ENCODE measurements at places on chromosomes 4 and X. TPM values are rescaled to one million over a fixed set of nuclear protein-coding genes. Genes with fewer than 3 reads are reported as not detected.

GPAT3 gene
- total RNA-seq, result 2.9 TPM

- DNase-seq, result peak; percentile 55
Measured at GRCh38 chr4:4922441-4922840, 63.0 kb downstream of the MSX1 start.

DNA sequence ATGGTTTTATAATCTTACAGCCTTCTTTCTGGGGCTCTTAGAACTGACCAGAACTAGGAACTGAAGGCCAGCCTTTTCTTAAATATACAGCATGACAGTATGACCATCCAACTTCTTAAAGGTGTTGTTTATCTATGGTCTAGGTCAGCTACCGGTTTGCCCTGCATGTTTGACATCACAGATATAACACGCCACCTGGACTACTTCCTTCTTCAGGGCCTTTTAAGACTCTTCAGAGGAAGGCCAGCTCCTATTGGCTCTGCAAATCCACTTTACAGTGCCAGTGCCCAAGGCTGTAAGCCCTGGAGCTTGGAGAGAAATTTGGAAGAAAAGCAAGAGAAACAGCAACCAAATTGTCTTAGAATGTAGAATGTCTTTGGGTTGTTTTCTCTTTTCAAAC lies 185.5 kb downstream of the MGST2 start:
- DNase-seq, result no peak

RAB9B gene
- total RNA-seq, result 0.29 TPM
